ENCODE measurements at places on chromosomes 7 and 10. TPM values are rescaled to one million over a fixed set of nuclear protein-coding genes. Genes with fewer than 3 reads are reported as not detected.

Gene CCZ1B
- total RNA-seq: 33.4 TPM

Gene SYNPO2L
- 3.6 TPM for total RNA-seq

GRCh38 chr10:97842656-97843280, 6.9 kb upstream of the GOLGA7B start:
- no peak for DNase-seq

- no peak for DNase-seq
Observed at GRCh38 chr7:111392294-111392693, 170.0 kb downstream of the IMMP2L start.

DNA sequence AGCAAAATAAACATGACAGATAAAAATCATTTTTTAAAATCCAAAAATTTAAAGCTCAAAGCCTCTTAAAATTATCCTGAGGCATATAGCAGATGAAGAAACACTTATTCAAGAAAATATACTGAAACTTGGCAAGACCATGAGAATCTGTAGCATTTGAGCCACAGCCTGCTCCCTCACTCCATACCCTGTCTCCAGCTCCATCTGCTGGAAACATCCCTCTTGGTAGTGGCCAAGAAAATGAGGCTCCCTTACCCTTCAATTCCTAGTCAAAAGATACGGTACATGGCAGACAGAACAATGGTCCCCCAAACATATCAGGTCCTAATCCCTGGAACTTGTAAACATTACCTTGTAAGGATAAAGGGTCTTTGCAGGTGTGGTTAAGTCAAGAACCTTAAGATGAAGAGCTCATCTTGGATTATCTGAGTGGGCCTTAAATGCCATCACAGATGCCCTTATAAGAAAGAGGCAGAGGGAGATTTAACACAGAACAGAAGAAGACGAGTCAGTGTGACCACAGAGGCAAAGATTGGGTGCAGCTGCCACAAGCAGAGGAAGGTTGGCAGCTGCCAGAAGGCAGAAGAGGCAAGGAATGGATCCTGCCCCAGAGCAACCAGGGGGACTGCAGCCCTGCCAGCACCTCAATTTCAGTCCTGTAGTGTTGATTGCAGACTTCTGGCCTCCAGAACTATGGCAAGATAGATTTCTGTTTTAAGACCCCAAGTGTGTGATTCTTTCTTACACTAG, 149.4 kb downstream of the ZNF248 start:
- no peak for DNase-seq

DNA sequence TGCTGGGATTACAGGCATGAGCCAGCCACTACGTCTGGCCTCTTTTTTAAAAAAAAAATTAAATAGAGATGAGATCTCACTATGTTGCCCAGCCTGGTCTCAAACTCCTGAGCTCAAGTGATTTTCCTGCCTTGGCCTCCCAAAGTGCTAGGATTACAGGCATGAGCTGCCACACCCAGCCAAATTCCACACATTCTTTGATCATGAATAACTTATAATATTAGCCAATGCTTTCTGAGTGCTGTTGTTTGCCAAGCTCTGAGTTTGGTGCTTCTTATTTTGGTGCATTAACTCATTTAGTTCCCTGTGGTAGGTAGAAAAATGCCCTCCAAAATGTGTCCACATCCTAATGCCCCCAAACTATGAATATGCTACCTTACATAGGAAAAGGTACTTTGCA, 47.2 kb upstream of the MKI67 start:
- peak; percentile 11 for DNase-seq

DNA sequence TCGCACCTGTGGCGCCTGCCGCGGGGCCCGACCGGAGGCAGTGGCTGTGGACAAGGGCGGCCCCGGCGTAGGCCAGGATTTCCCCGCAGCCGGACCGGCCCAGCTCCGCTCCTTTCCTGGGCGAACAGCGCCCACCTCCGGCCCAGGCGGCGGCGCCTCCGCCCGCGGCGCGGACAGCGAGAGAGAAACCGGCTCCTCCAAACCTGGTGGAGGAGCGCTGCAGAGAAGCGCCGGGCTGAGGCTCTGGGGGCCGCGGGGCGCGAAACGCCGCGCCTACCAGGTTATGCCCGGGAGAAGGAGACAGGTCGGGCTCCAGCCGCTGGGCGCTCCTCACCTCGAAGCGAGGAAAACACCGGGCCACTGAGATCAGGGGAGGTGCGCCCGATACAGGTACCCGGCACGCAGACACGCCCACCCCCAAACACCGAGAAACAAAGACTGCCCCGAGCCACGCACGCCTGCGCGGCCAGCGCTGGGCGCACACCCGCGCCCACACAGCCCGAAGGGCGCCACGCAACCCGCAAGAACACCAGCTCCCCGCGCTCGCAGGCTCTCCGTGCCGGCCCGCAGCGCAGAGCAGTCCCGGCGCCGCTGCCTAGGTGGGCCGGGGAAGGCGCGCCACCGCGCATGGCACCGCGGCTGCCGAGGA, 3.3 kb downstream of the GRID1 start:
- no peak for DNase-seq

Measured in HFFc6 (cell line).